ENCODE measurements at places on chromosomes 5 and 9.
A peak's percentile ranks its signal among the peaks of the same experiment; 100 is the strongest.

DNA sequence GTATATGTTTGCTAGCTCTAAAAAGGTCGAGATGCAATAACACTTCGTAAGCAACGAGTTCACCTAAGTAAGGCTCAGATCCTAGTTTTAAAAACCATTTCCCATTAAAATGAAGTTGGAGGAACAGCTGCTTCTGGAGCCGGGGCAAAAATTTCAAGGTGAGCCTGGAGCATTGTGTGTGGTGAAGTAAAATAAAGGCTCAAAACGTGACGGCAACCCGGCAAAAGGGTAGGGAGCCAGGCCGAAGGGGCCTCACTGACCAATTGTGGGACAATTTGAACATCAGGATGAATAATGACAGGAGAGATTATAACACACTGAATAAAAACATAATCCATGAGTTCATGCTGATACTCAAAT is 20.1 kb downstream of the BTNL9 start:
- no peak for DNase-seq

DNA sequence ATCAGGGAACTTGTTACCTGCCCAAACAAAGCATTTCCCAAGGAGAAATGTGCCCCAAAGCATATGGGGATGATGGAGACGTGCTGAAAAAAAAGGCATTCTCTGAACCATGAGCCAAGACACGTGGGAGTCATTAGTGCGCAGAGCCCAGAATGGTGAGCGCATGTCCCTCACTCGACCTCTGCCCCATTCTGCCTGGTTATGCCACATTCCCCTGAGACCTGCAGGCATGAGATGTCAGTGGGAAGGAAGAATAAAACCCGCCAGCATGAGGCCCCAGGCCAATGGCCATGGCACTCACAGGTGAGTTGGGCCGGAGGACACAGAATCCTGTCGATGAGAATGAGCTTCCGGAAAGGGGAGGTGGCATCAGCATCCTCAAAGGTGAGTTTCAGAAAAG is 228.9 kb downstream of the CDK5RAP2 start:
- no peak for DNase-seq

- DNase-seq: no peak
Observed at GRCh38 chr5:157279605-157280239, 13.8 kb downstream of the CYFIP2 start.

DNA sequence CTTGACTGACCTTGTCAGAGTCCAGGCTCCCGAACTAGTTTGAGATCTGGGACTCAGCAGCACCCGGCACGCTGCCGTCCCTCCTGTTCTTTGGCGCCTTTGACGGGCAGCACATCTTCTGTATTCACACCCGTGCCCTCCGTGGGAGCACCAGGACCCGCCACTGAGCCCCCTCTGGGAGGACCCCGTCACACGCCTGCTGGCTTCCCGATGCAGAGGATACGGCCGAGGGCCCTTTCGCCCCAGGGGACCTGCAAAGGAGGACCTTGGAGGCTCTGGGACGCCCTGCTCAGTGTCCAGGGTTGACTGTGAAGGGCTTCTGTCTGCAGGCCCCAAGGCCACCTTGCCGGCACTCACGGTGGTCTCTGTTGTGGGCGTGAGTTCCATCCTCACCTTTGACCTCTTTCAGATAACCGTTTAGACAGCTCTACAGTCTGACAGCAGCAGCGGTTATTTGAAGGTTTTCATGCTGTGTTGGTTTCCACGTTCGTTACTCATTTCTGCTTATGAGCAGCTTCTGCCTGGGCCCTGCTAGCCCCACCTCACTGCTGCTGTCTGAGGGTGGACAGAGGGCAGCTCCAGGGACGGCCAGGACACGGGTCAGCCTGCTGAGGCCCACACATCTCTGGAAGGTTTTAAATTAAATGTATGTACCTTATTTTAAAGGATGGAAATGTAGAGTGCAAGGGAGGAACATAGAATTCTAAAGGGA is 12.6 kb upstream of the EXOC3 start:
- DNase-seq: no peak

DNA sequence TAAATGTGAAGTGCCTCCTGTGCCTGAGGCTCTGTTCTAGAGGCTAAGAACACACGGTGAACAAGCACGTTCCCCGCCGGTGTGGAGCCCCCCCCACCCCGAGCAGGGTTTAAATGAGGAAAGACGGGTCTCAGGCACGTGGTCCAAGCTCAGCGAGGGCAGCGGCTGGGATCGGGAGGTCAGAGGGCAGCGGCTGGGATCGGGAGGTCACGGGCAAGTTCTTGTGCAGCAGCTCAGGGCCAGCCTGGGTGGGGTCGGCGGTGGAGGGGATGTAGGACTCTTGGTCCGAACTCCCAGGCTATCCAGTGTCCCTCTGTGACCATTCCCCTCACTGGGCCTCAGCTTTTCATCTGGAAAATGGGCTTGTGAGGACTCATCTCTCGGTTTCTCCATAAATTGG is 2.7 kb upstream of the GBGT1 start:
- DNase-seq: no peak

DNA sequence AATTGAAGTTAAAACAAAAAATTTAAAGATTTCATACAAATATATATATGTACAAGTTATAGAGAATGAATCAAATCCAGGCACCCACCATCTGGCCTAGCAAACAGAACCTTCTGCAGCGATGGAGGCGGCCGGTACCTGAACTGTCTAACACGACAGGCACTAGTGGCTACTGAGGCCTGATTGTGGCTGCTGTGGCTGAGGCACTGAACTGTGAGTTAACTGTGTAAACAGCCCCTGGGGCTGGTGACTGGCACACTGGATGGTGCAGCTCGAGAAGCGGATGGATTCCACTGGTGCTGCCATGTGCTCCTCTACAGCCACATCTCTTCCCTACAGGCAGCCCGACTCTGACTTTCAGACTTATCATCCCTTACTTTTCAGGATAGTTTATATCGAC is 82.4 kb downstream of the RAPGEF1 start:
- DNase-seq: peak; percentile 51

DNA sequence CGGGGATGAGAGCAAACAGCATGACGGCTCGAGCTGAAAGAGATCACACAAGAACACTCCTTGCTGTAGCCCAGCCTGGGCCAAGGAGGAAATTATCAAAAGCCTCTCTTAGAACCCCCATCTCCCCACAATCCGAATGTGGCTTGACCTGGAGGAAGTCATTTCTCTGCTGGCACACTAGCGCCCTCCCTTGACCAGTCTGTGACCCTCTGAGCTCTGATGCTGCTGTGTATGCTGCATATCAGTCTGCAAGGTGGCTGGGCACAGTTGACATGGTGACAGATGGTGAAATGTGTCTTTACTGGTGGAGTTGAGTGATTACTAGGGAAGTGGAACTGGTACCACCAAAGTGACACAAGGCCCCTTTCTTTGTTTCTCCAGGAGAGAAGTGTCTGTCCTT is 3.3 kb downstream of the SLC46A2 start:
- no peak for DNase-seq

- no peak for DNase-seq
Observed at GRCh38 chr9:18786911-18787650, 245.9 kb downstream of the SAXO1 start.

- DNase-seq: no peak
Observed at GRCh38 chr9:102497709-102498108, 497.4 kb upstream of the CYLC2 start.

- DNase-seq: peak; percentile 94
Observed at GRCh38 chr9:136686794-136687711, at the start of gene AGPAT2. Gene AGPAT2 (minus strand): TSS chr9:136687457. CDS start chr9:136687357, 100 bp downstream.

DNA sequence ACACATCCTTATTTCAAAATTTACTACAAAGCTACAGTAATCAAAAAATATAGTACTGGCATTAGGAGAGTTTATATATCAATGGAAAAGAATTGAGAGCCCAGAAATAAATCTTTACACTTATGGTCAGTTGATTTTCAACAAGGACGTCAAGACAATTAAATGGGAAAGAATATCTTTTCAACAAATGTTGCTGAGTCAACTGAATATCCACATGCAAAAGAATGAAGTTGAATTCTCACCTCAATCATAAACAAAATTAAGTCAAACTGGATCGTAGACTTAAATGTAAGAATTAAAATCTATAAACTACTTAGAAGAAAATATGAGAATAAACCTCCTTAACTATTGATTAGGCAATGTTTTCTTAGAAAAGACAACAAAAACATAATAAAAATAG is 61.5 kb upstream of the PRR16 start:
- no peak for DNase-seq

DNA sequence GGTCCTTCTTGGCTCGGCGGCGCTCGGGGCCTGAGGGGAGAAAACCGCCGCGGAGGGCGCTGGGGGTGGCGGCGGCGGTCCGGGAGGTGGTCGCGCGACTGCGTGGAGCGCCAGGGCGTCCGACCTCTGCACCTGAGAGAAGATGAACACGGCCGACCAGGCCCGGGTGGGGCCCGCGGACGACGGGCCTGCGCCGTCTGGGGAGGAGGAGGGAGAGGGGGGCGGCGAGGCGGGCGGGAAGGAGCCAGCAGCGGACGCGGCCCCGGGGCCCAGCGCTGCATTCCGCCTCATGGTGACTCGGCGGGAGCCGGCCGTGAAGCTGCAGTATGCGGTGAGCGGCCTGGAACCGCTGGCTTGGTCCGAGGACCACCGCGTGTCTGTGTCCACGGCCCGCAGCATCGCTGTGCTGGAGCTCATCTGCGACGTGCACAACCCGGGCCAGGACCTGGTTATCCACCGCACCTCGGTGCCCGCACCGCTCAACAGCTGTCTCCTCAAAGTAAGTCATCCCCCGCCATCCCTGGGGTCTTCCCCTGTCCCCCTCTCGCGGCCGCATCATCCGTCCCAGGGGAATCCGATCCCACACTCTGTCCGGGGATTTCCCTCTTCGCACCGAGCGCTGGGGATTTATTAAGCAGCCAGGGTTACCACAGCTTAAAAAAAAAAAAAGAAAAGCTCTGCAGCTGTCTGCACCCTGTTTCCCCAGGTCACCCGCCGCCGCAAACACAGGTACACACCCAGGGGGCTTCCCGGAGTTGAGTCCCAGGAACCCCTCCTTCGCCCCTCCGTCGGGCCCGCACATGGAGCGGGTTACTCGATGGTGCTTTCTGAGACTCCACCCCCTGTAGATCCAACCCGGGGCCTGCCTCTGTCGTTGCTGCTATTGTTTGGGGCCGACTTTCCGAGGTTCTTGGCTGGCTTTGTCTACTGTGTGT is at the start of gene GTF3C4:
Gene GTF3C4 (plus strand): TSS at position 8 of the 935 bp plus-strand sequence. CDS start 135 bp downstream, at position 143.
- DNase-seq: peak; percentile 89

- no peak for DNase-seq
Observed at GRCh38 chr9:37454238-37454637, 11.0 kb downstream of the ZBTB5 start.

- no peak for DNase-seq
Observed at GRCh38 chr9:89879701-89880100, 274.9 kb downstream of the GADD45G start.

- DNase-seq: no peak
Observed at GRCh38 chr5:177079606-177080005, 7.1 kb upstream of the FGFR4 start.

DNA sequence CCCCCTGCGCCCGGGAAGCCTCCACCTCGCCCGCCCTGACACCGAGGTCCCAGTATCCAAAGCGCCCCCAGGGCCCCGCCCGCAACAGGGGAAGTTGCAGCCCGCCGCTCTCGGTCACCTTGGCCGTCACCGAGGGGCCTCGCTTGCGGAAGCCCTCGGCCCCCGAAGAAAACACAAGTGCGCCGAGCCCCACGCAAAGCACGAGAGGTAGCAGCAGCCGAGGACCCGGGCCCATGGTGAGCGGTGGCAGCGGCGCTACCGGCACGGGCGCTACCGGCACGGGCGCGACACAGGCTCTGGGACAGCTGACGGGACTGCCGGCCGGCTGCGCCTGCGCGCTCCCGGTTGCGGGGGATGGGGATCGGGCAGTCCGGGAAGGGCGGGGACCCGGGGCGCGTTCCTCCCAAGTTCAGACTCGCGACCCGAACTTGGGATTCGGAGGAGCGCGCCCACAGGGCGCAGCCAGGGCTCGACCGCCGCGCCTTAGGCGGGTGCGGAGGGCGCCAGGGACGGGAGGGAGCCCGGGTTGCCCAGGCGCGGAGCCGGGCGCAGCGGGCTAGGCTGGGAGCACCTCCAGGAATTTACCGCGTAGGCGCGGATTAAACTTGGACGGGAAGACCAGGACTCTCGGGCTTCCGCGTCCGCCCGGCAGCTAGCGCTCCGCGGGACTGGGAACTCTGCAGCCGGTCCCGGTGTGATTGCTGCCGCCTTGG is at the start of gene PPIC:
Gene PPIC (minus strand): TSS at position 335 of the 713 bp plus-strand sequence. CDS start 100 bp downstream, at position 235.
- peak; percentile 30 for DNase-seq

- no peak for DNase-seq
Observed at GRCh38 chr5:82642313-82642712, 364.2 kb upstream of the RPS23 start.

- DNase-seq: no peak
Observed at GRCh38 chr5:2897276-2897961, 145.9 kb upstream of the IRX2 start.

DNA sequence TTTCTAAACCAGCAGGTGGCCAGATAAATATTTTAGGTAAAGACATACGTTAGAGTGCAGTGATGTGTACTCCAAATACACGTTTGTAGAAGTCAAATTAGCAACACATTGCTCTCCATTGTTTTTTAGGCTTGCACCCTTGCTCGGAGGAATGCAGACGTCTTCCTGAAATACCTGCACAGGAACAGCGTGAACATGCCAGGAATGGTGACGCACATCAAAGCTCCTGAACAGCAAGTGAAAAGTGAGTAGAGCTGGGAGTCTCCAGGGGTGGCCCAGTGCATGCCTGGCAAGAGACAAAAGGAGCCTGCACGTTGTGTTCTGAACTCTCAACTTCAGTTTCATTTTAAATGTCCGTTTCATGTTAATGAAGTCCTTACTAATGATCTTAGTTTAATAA is 207.5 kb upstream of the OTULINL start:
- no peak for DNase-seq

- DNase-seq: no peak
Observed at GRCh38 chr5:8233479-8233878, 364.5 kb downstream of the MTRR start.

DNA sequence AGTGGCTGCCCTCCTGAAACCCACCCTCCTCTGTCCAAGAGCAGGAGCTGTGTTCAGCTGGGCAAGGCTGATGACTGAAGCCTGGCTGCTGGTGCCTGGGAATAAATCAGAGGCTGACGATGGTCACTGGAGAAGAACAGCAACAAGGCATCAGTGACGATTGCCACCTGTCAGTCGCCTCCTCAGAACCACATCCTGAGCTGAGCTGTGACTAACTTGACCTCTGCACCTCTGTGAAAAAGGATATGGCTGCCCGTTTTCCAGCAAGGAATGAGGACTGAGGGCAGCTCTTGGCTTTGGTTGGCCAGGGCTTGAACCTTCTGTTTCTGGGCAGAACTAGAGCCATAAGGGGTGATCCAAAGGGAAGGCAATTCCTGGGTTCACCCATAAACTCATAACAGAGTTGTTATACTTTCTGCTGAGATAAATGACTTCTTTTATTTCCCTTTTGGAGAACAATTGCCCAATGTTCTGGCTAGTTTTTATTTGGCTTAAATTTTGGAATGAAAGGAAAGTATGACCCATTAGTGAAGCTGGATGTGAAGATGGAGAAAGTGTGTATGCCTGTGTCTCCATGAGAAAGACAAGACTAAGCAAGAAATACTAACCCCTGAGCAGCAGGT is 40.1 kb downstream of the TRIP13 start:
- DNase-seq: no peak

DNA sequence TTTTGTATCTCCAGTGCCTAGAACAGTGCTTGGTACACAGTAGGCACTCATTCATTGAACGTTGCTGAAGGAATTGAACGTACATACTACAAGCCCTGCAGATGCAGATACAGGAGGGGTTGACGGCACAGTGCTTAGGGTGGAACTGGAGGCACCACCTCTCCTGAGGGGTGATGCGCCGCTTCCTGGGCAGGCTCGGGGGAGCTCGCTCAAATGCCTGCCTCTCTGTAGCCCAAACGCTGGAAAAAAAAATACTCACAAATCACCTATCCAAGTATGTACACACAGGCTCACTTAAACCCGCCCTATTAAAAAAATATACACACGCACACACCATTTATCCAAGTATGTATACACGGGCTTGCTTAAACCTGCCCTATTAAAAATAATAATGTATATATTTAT is 536 bp upstream of the COMMD10 start:
- peak; percentile 43 for DNase-seq
